SJSA1 (cell line): ENCODE measurements at places on chromosomes 16 and 17. TPM values are rescaled to one million over a fixed set of nuclear protein-coding genes. Genes with fewer than 3 reads are reported as not detected.

PLCG2 gene
- total RNA-seq, result 0.03 and 0.08 TPM in 2 replicates

TGFB1I1 gene
- 66.3 and 90.1 TPM in 2 replicates for total RNA-seq

ABCC12 gene
- 0.03 TPM in 1 of 2 replicates, not detected in the other for total RNA-seq

TMC5 gene
- total RNA-seq, result not detected in 2 replicates

TBC1D16 gene
- total RNA-seq, result 39.5 and 42.0 TPM in 2 replicates

ABCA6 gene
- not detected in 2 replicates for total RNA-seq

KRTAP4-1 gene
- not detected in 2 replicates for total RNA-seq

GPS2 gene
- 86.3 and 112 TPM in 2 replicates for total RNA-seq

NKD1 gene
- total RNA-seq, result 0.06 and 0.42 TPM in 2 replicates

TBC1D26 gene
- not detected in 2 replicates for total RNA-seq

TMEM238L gene
- not detected in 2 replicates for total RNA-seq

PLXDC1 gene
- not detected in 2 replicates for total RNA-seq

PCGF2 gene
- total RNA-seq, result 3.6 and 4.2 TPM in 2 replicates

MARF1 gene
- total RNA-seq, result 3.6 and 5.8 TPM in 2 replicates

ITGB4 gene
- not detected in 2 replicates for total RNA-seq

OR1A1 gene
- total RNA-seq, result not detected in 2 replicates

GRCh38 chr17:61385577-61386236 is 13.9 kb upstream of the TBX2 start:
- DNase-seq, result no peak

DNA sequence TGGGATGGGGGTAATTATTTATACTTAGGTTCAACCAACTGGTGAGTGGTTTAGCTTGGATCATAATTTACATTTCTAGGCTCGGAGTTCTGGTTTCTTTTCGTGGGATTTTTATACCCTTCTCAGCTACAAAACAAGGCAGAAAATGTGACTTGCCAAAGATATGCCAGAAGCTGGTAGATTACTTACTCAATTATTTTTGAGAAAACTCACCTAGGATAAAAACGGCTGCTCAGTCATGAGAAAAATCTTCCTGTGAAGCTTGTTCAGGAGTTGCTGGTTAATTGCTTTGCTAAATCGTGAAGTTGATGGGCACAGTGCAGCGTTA is 1.1 kb downstream of the NDEL1 start:
- no peak for DNase-seq

GRCh38 chr16:68960910-68961309 is 117.6 kb downstream of the TANGO6 start:
- no peak for DNase-seq

- no peak for DNase-seq
These were observed 29.3 kb upstream of the GSG1L start for GRCh38 chr16:28092721-28093384.

DNA sequence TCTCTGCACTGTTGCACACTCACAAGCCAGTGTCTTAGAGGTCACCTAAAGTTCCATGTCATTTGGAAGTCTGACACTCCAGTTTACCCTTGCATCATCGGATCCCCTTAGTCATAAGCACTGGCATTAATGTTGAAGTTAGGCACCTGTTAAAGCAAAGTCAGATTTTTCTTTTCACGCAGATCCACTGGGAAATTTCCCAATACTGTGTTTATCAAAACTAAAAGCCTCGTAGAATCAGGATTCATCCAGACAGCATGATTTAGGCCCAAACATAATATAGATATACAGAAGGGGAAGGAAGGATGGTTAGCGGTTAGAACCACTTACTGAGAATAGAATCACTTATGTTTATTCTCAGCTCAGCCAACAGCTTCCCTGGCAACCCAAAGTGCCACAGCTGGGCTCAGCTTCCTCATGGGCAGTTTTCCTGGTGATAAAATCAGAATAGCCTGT is 30.1 kb upstream of the HAPSTR1 start:
- no peak for DNase-seq

- no peak for DNase-seq
These were observed 7.3 kb upstream of the PRSS36 start for GRCh38 chr16:31157136-31157535.

- no peak for DNase-seq
These were observed 48.7 kb downstream of the DNAH17 start for GRCh38 chr17:78528541-78528940.

DNA sequence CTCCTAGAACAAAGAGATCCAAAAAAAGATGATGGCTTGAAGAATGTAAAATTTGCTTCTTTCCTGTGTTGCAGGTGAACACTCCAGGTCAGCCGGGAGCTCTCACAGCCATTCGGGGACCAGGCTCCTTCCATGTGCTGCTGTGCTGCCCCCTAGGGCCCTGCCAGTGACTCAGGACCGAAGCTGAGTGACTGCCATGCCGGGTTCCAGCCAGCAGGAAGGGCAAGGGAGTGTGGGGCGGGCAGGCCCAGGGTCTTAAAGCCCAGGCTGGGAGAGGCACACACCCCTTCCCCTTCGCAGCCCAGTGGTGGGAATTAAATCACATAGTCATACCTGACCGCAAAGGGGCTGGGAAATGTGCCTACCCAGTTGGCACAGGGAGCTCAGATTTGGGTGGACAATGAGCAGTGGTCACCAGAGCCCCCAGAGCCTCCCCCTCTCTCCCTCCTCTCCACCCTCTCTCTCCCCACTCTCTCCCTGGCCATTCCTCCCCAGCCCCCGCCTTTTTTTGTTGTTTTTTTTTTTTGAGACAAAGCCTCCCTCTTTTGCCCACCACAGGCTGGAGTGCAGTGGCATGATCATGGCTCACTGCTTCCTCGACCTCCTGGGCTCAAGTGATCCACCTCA is 11.5 kb downstream of the EPOP start:
- peak; percentile 67 for DNase-seq

DNA sequence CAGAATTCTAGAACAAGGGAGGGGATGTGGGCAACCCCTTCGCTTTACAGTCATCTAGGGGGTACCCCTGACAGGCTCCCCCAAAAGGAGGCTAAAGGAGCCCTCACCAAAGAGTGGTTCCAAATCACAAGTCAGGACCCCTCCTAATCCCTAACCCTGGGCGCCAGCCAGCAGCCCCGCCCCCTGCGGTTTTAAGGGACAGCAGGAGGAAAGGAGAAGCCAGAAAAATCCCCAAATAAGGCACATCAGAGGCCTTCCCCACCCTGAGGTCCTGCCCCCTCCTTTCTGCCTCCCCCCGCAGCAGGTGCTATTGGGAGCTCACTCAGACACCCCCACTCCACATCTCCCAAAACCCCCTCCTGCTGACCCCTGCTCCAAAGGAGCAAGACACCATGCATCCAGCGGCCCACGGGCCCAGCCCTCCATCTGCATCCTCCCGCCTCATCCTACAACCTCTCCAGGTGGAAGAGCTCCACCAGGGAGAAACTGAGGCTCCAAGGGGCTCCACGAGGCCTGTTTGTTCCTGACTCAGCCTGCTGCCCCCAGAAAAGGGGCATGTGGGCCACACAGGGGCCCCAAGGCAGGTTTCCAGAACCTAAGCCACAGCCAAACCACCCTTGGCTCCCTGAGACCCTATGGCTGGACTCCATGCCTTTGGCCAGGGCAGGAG is 93.5 kb downstream of the GOSR1 start:
- DNase-seq, result no peak

DNA sequence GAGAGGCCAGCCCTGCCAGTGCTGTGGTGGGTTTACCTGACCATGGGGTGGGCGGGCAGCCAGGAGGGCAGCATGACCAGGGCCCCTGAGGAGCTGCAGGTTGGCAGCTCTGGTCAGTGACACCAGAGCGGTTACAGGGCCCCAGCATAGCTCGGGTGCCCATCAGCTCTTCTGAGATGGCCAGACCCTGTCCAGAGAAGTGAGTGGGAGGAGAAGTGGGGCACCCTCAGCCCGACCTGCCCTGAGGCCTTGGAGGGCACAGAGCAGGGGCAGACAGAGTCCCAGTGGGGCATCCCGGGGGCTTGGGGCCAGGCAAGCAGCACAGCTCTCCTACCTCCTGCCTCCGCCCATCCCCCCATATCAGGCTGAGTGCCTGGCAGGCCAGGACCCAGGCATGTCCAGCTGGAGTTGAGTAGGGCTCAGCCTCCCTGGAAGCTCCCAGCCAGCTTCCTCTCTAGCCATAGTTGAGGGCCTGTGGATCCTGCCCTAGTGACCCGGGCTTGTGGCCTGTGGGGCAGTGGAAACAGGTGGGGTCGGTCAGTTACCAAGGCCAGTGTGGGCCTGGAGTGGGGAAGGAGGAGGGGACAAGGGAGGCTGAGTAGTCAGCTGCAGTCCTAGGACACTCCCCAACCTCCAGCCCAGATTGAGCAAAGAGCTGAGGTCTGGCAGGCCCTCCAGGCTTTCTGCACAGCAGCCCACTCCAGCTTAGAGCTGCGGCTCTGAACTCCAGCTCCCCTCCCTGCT is 83.5 kb downstream of the AMFR start:
- no peak for DNase-seq

GRCh38 chr16:62240722-62241121 is 204.5 kb upstream of the CDH8 start:
- DNase-seq, result no peak

- DNase-seq, result no peak
These were observed 163.3 kb upstream of the GSE1 start for GRCh38 chr16:85449885-85450245.

DNA sequence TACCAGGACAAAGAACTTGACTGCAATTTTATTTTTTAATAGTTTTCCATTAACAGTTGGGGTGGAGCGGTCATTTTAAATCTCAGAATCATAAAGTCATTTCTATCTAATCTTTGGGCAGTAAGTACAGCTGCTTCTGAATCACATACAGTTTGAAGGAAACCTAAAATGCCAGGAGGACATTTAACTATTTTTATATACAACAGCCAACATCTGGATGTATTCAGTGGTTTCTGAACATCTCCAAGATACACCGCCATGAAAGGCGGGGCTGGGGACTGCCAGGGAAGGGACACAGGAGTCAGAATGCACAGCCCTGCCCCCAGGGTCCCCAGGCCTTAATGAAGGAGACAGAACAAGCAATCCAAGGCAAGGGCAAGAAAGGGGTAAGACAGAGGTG is 392.3 kb downstream of the SLC39A11 start:
- no peak for DNase-seq

GRCh38 chr17:48255759-48256158 is 148.2 kb downstream of the SNX11 start:
- no peak for DNase-seq

DNA sequence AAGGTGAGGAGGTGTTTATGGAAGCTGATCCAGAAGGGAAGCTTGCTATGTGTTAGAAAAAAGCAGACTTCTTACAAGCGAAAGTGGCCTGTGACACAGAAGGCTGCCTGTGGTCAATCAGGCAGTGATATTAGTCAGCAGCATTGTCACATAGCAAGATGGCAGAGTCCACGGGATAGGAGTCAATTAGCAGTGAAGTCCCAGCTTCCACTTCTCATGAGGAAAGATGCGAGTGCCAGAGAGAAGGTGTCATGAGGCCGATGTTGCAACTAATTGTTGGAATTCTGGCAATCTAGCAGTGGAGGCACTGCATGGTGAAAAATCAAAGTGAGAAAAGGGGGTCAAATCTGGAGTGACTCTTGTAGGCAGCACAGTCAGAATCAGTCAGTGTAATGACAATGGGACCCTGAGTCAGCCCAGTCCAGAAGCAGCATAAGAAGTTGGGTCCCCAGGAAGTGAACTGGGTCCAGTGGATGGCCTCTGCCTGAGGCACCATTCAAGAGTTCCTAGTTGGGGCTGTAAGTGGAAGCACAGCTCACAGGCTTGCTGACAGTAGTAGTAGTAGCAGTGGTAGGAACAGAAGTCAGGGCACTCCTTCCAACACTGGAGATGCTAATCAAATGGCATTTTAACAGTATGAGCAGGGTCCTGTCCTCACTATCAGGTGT is 85.1 kb downstream of the TNFRSF13B start:
- DNase-seq, result no peak

DNA sequence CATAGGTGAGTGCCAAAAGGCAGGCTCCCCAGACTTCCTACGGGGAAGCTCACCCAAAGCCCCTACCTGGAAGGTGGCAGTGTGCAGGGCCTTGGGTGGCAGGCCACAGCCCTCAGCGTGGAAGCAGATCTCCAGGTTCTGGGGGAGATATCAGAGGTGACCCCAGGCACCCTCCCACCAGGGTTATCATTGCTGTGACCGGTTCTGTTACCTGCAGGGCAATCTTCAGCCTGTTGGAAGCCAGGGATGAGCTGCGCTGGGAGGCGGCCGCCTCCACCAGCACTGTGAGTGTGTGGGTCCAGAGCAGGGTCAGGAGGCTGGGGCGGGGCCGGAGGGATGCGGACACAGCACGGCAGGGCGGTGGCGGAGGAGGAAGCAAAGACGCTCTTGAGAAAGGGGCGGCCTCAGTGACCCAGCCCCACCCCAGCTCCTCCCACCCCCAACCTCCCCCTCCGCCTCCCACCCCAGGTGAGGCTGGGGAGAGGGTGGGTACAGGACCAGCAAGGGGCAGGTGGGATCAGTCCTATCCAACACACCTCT is 13.1 kb downstream of the UNC13D start:
- no peak for DNase-seq

DNA sequence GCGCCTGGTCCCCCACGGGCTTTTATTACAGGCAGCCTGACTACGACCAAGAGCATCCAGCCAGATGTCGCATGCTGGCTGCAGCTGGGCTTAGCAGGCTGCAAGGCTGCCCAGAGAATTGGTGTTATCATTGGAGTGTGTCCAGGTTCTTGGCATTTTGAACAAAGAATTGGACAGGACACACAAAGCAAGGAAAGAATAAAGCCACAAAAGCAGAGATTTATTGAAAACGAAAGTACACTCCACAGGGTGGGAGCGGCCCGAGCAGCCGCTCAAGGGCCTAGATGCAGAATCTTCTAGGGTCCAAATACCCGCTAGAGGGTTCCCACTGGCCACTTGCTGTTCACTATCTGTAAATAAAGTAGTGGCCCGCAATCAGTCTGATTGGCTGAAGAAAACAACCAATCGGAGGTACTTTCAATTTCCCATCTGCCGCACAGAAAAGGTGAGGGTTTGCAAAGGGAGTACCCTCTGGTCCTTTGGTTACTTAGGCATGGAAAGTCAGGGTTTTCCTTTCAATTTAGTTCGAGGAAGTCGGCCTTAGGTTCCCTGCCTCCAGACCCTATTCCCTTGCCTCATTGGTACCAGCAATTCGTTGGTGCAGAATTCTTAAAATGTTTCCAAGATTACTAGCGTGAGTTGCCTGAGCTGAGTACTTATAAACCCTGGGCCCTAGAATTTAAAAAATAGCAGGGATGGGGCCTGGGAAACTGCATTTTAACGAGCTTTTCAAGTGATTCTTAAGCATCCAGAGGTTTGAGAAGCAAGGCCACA is 38.5 kb upstream of the CNEP1R1 start:
- peak; percentile 68 for DNase-seq

- no peak for DNase-seq
These were observed 9.7 kb upstream of the SLC35B1 start for GRCh38 chr17:49717371-49717861.

DNA sequence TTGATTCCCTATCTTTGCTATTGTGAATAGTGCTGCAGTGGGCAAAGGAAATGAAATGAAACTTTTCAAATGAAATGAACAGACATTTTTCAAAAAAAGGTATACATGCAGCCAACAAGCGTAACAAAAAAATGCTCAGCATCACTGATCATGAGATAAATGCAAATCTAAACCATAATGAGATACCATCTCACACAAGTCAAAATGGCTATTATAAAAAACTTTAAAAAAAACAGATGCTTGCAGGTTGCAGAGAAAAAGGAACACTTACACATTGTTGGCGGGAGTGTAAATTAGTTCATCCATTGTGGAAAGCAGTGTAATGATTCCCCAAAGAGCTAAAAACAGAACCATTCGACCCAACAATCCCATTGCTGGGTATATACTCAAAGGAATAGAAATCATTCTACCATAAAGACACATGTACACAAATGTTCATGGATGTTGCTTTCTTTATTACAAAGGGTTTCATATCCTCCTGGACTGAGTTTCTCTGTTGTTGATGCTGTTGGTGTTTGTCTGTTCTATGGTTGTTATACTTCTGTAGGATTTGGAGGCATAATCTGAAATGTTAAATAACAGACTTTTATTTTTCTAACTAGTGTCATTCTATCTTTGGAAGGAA is 99.3 kb upstream of the SOX9 start:
- DNase-seq, result no peak

- no peak for DNase-seq
These were observed 56.0 kb downstream of the TNFRSF13B start for GRCh38 chr17:16915752-16916556.
